ENCODE measurements at places on chromosomes 7 and 10.

GRCh38 chr10:72477463-72477862, 122.7 kb upstream of the DNAJB12 start:
- no peak for DNase-seq

DNA sequence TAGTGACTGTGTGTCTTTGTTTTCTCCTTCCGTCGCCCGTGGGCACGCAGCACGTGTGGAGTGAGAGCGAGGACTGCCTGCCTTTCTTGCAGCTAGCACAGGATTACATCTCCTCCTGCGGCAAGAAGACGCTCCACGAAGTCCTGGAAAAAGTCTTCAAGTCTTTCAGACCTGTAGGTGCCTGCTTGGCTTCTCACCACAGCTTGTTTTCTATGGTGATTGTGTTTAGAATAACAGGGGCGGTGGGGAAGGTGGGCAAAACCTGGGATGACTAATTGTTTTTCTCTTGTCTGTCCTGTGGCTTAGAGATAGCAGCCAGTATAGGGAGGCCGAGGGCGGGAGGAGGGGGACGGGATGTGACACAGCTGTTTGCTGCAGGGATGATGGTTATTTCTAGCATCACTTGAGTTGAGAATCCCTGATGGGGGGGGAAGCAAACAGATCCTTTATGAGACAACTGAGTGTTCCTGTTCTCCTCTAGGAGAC, 11.4 kb downstream of the MTURN start:
- DNase-seq: no peak

DNA sequence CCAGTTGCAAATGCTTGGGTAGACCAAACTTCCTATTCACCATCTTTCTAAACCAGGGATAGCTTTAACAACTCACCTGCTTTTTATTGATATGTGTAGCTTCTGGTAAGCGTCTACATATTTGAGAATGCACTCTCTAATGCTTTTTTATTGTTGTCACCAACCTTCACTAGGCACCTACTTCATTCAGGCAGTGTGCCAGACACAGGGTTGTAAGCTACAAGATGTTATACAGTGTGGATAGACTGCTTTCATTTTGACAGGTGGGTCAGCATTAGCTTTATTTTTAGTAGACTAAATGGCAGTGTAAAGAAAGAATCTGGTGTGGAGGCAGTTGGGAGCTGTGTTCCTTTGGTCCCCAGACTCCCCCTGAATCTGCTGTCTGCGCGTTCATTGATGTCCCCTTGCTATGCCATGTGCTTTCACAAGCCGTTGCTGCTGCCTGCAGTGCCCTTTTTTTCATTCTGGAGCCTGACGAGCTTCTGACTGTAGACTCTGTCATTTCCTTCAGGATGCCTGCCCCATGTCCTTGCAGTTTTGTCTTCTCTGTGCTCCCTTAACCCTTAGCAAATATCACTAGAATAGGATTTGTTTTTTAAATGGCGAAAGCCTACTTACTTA, 32.1 kb downstream of the NRF1 start:
- no peak for DNase-seq

- DNase-seq: no peak
Observed at GRCh38 chr7:17293481-17293880, 5.0 kb upstream of the AHR start.

DNA sequence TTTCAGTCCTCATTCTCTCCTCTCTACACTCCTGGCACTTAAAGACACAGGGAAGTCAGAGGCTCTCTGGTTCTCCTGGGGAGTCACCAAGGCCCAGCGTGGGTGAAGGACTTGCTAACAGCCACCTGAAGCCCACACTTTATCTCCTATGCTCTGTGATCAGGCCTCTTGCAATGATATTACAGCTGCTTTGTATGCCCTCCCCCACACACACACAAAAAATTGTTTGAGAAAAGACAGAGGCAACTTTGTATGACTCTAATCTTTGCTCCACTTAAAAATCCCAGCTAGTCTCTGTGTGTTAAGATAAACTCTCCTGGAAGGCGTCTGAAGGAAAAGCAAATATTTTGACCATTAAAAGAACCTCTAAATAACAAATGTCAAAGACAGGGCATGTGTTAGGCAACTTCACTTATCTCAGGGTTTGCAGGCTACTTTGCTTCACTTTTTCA, 507.2 kb downstream of the TNS3 start:
- DNase-seq: no peak

DNA sequence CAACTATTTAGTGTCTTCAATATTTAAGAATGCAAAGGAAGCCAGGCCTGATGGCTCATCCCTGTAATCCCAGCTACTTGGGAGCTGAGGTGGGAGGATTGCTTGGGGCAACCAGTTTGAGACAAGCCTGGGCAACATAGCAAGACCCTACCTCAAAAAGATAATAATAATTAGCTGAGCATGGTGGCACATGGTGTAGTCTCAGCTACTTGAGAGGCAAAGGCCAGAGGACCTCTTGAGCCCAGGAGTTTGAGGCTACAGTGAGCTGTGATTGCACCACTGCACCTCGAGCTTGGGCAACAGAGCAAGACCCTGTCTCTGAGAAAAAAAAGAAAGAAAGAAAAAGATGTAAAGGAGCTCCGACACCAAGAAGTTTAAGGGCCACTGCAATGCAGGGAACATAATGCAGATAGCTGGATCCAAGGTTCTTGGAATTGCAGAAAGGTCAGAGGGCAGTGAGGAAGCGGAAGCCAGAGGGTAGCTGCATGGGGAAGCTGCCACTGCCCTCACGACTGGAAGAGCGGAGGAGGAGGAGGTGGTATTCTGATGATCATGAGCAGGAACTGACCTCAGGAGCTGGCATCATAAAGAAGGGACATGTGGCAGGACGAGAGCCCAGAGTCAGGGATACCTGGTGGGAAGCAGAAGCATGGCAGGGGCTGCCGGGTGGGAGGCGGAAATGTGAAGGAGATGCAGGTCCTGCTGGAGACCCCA, 60.2 kb upstream of the PODXL start:
- no peak for DNase-seq

DNA sequence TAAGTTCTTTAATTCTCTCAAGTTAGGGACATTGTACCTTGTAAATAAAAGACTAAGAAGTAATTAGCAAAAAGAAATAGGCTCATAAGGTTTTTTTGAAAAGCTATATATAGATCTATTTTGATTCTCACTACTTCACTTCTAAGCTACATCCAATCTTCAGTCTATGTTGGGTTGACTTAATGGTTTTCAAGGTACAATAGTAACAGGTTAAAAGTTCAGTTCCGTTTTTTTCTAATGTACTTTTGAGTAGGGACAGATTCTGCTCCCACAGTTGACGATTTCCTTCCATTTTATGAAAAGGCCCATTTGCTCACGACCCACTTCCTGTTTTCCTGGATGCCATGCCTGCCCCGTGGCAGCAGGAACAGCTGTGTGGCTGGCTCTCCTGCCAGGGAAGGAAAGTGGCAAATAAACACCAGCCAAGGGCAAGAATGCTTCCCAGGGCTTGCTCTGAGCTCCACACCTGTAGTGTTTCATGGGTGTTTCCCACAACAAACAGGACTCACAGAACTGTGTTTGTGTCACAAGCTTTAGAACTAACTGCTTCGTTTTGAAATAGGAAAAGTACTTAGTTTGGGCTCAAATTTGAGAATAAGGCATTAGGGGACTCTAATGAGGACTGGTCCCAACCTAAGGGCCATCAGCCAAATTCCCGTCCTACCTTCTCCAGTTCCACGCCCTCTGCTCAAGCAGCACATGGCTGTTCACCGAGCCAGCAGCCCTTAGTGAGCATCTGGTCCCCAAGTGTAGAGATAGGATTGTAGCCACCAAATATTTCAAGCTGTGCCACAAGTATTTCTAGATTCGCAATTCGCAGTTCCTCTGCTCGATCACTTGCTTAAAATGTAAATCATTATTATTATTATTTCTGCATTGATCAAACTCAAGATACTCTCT, 240.7 kb downstream of the COBL start:
- no peak for DNase-seq

DNA sequence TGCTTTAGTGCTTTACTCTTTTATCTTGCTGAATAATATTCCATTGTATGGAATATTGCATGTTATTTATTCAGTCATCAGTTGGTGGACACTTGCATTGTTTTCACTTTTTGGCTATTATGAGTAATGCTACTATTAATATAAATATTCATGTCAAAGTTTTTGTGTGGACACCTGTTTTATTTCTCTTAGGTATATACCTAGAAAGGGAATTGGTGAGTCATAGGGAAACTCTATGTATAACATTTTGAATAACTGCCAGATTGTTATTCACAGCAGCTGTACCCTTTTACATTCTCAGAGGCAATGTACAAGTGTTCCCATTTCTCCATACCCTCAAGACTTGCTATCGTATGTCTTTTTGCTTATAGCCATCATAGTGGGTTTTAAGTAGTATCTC, 268.7 kb downstream of the SEMA3A start:
- no peak for DNase-seq

- no peak for DNase-seq
Observed at GRCh38 chr7:156113731-156114130, 301.5 kb upstream of the SHH start.

GRCh38 chr7:105800849-105801534, 75.4 kb downstream of the ATXN7L1 start:
- no peak for DNase-seq

- DNase-seq: peak; percentile 93
Observed at GRCh38 chr10:117653170-117653515, 110.6 kb downstream of the EMX2 start.

DNA sequence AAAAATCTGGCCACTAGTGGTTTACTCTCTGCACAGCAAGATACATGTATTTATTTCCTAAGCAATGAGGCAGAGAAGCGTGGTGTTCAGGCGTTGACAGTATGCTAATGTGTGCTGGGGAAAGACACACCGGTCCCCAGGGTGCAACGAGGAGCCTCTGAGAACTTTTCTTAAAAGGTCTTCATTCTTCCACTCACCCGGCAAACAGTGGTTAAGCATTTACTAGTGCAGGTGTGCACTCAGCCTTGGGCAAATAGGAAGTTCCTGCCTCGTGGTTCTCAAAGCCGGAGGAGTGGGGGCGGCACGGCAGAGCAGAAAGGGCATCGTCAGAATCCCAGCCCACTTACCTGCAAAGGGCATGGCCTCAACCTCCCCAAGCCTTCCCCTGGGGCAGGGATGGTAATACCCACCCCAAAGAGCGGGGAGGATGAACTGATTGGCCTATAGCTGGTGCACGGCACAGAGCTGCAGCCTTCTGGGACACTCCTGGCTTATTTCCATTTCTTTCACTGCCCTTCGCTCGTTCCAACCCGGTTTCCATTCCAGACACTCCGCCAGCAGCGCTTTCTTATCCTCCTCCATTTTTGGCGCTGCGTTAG, 184.3 kb upstream of the CTBP2 start:
- no peak for DNase-seq

- no peak for DNase-seq
Observed at GRCh38 chr10:6494936-6495592, 85.0 kb downstream of the PRKCQ start.

DNA sequence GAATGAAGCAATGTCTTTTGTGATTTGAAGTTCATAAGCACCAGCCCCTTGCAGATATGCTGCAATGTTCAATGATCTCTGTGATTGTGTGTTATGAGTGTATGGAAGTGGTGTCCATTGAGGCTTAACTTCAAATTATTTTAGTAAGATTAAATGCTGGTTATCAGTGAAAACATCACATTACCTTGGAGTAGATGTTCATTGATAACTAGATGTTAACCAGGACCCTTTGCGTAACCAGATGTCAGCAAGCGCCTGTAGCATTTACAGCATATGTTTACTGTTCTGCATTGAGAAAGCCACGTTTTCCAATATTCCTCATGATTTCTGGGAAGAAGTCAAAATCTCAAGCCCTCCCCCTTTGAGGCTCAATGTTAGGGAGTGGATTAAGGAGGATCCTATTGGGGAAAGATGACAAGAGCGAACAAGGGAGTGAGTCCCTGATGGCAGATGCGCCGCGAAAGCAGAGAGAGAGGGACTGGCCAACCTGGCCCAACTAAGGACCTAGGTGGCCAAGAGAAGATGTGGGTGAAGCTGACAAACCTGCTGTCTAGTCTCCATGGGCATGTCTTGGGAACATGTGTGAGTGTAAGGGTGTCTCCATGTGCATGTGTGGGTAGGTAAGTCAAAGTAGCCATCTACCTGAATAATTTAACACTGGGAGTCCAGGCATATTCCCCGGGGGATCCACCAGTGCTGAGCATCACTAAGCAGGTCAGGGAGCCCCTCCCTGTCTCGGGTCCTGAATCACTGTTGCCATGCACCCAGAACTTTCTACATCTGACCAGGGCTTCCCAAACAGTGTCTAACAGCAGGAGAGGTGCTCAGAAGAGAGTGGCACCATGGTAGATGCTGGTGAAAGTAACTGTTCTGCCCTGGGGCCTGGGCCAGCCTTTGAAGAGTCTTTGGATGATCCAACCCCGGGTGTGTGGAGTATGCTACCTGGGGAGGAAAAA, 141.6 kb upstream of the GDF10 start:
- DNase-seq: no peak

DNA sequence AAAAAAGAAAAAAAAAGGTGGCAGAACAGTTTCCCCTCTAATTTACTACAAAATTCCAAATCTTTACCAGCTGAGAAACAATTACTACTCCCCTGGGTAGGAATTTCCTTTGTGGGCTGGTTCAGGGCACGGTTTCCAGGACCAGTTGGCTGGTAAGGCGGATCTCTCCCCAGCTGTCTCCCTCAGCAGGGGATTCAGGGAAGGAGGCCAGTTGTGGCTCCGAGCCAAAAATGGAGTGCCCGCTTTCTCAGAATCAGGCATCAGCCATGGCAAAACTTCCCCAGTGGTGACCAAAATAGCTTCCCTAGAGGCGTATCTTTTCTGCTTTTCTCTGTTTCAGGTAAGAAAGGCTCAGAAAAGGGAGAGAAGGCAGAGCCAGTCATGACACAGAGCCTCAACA, 91.2 kb downstream of the ZNF22 start:
- DNase-seq: no peak

GRCh38 chr7:74380720-74381119, 73.0 kb upstream of the GTF2IRD1 start:
- DNase-seq: no peak

DNA sequence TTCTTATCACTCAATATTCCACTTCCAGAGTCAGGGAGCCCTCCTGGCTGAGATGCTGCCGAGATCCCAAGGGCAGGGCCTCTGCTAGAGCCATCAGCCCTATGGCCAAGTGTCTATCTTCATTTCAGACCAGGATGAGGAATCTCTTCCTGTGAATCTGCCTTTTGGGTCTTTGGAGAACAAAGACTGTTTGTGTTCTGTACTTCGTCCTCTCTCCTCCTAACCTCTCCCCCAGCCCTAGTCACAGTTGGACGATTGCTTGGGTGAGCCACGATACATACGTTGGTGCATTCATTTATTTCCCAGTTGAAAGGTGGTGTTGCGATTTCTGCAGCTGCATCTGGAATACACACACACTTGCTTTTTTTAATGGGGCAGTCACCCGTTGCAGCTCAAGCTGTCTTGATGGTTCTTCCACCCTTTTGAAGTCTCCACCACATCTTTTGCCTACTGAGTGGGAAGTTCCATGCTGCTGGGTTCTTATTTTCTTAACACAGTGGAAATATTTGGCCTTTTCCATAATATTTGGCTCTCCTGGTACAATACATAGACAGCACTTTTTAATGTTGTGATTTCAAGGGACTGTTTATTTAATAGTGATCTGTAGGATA, 26.7 kb downstream of the SH3PXD2A start:
- DNase-seq: no peak

DNA sequence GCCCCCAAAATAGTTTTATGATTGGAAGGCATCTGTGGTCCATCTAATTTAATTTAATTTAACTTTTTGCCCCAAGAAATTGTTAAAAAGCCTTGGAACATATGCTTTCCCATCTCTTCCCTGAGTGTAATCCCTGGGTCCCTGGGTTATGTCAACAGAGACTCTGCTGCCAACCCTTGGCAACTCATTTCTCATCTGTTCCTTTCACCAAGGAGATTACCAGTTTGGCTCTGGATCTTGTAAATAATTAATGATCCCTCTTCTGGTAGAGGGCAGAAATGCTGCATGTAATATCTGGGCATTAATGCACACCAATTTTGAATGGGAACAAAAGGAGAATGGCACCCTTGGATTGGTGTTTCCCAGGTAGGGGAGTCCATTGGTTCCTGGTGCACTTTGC, 514.2 kb downstream of the CCSER2 start:
- no peak for DNase-seq
